GM12878 (cell line): ENCODE measurements at places on chromosomes 2 and 18. TPM values are rescaled to one million over a fixed set of nuclear protein-coding genes. Genes with fewer than 3 reads are reported as not detected.

DNA sequence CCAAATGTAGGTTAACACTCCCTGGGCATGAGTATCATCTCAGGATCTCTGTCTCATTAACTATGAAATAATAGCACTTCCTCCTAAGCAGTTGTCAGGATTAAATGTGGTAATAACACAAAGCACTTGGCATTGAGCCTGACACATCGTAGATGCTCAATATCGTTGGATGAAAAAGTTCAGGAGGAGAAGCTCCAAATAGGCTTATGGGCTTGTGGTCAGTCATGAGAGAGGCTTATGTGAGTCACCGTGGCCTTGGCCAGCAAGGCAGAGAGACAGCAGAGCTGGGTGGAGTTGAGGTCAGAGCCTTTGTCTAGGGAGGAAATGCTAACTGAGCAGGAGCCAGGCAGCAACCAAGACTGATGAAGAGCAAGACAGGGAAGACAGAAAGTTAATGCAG, 68.3 kb upstream of the PPM1B start:
- DNase-seq = no peak
- H3K27me3 ChIP-seq = no peaks in the 10 kb centered on the region
- peaks cover 5% of the 10 kb centered on the region; the same call in 1 of the 2 replicates for H3K4me1 ChIP-seq
- H3K36me3 ChIP-seq = no peaks in the 10 kb centered on the region
- no peak overlapping the region for H3K4me3 ChIP-seq
- no peak overlapping the region for H3K27ac ChIP-seq

GRCh38 chr18:13382954-13383827, 164.6 kb downstream of the LDLRAD4 start:
- no peaks in the 10 kb centered on the region for H3K36me3 ChIP-seq
- no peak overlapping the region for H3K27ac ChIP-seq
- H3K4me3 ChIP-seq = no peak overlapping the region
- no peak for DNase-seq

GRCh38 chr2:74201196-74201595, 2.8 kb downstream of the MTHFD2 start:
- no peak for DNase-seq
- peaks cover 22% of the 10 kb centered on the region for H3K4me1 ChIP-seq
- H3K27ac ChIP-seq = peak overlapping the region; percentile 40
- no peaks in the 10 kb centered on the region for H3K27me3 ChIP-seq
- peak overlapping the region; percentile 96 for H3K4me3 ChIP-seq

GRCh38 chr18:37294951-37295350, 270.6 kb downstream of the CELF4 start:
- no peak overlapping the region for H3K27ac ChIP-seq
- H3K4me3 ChIP-seq = no peak overlapping the region
- no peaks in the 10 kb centered on the region for H3K4me1 ChIP-seq
- no peaks in the 10 kb centered on the region for H3K36me3 ChIP-seq
- DNase-seq = no peak
- no peaks in the 10 kb centered on the region for H3K27me3 ChIP-seq

The UXS1 gene
- total RNA-seq = 22.9 and 25.4 TPM in 2 replicates

The RAB11FIP5 gene
- total RNA-seq = 0.05 and 0.08 TPM in 2 replicates

DNA sequence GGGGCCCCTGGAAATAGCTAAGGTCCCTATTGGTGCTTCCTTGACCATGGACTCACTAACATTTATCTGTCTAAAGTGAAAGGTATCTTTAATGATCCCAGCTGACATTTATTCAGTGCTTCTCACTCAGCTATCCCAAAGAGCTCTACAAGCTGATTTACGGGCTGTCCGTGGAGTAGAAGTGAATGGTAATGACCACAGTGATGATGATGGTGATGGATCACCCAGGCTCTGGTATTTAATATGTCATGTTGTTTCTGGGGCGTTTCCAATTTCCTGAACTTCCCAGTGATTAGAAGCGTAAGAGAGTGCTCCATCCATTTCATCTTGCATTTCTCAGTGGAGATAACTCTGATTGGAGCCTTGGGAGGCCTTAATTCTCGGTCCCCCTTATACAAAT, 304.3 kb downstream of the HRH4 start:
- H3K36me3 ChIP-seq = no peaks in the 10 kb centered on the region
- no peak overlapping the region for H3K4me3 ChIP-seq
- H3K4me1 ChIP-seq = no peaks in the 10 kb centered on the region
- H3K27me3 ChIP-seq = no peaks in the 10 kb centered on the region

The CFAP65 gene
- total RNA-seq = not detected in 2 replicates

GRCh38 chr2:98308532-98308931, 37.7 kb upstream of the CNGA3 start:
- H3K4me1 ChIP-seq = no peaks in the 10 kb centered on the region
- no peaks in the 10 kb centered on the region for H3K36me3 ChIP-seq
- H3K4me3 ChIP-seq = no peak overlapping the region
- no peak for DNase-seq

- H3K4me3 ChIP-seq = no peak overlapping the region
- no peaks in the 10 kb centered on the region for H3K27me3 ChIP-seq
- no peak overlapping the region for H3K27ac ChIP-seq
- peaks cover 6% of the 10 kb centered on the region; the same call in 1 of the 2 replicates for H3K36me3 ChIP-seq
- no peaks in the 10 kb centered on the region for H3K4me1 ChIP-seq
Observed at GRCh38 chr2:27993402-27993787, 102.9 kb downstream of the BABAM2 start.

The PNKD gene
- 42.0 and 45.1 TPM in 2 replicates for total RNA-seq

The C2orf66 gene
- total RNA-seq = not detected in 2 replicates

The FIGN gene
- total RNA-seq = not detected in 2 replicates

The SLC25A12 gene
- total RNA-seq = 28.1 and 31.0 TPM in 2 replicates

DNA sequence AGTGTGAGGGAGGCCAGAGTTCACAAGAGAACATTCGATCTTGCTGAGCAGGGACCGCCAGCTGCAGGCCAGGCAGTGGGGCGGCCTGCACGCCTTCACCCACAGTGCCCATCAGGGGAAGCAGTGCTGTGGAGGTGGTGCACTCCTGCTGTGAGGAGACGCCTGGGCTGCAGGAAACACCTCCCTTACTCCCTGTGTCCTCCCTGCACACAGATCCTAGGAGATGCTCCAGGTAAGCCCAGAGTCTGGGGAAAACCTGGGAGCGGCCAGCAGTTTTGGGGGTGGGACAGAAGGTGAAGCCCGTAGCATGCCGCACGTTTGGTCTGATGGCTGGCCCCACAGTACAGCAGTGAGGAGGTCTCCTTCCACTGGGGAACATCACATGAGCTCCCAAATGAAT, 180.8 kb upstream of the RAB6C start:
- DNase-seq = no peak
- no peaks in the 10 kb centered on the region for H3K4me1 ChIP-seq
- H3K4me3 ChIP-seq = no peak overlapping the region
- no peaks in the 10 kb centered on the region for H3K27me3 ChIP-seq
- no peak overlapping the region for H3K27ac ChIP-seq

DNA sequence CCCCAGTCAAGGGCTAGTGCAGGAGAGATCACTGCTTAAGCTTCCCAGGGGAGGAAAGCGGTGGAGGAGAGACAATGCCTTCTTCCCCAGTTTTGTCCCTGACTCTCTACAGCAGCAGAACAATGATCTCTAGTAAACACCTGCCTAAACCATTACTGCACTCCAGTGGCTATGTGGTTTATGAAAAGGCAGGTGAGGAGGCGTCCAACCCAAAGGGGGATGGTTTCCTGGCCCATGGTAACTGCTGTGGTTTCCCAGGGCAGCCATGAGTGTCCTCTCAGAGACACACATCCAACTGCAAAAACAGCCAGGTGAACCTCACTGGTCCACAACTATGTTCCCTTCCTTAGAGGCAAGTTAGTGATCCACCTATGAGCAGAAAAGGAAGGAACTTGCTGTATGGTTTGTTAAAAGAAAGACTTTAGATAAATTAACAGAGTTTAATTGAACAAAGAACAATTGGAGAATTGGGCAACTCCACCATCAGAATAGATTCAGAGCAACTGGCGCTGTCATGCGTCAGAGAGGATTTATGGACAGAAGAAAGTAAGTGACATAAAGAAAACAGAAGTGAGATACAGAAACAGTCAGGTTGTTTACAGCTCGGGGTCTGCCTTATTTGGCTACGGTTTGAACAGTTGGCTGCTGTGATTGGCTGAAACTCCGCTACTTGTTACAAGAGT, 4.8 kb upstream of the TTC39C start:
- H3K4me3 ChIP-seq = peak overlapping the region; percentile 29; the same call in 1 of the 2 replicates
- H3K4me1 ChIP-seq = peaks cover 52% of the 10 kb centered on the region
- DNase-seq = peak; percentile 74
- H3K27me3 ChIP-seq = no peaks in the 10 kb centered on the region
- no peaks in the 10 kb centered on the region for H3K36me3 ChIP-seq
- H3K27ac ChIP-seq = peak overlapping the region; percentile 96

The ELOA2 gene
- total RNA-seq = not detected in 2 replicates

- no peaks in the 10 kb centered on the region; the same call in 1 of the 2 replicates for H3K36me3 ChIP-seq
- H3K27ac ChIP-seq = no peak overlapping the region
- H3K27me3 ChIP-seq = no peaks in the 10 kb centered on the region
- no peaks in the 10 kb centered on the region; the same call in 1 of the 2 replicates for H3K4me1 ChIP-seq
Observed at GRCh38 chr18:23170137-23170536, 34.9 kb downstream of the CABLES1 start.

The MAP3K19 gene
- total RNA-seq = not detected in 2 replicates

GRCh38 chr2:216754336-216754735, 59.0 kb upstream of the IGFBP5 start:
- no peak overlapping the region for H3K4me3 ChIP-seq
- H3K27me3 ChIP-seq = peaks cover 3% of the 10 kb centered on the region; the same call in 1 of the 2 replicates
- no peak overlapping the region for H3K27ac ChIP-seq
- no peak for DNase-seq
- no peaks in the 10 kb centered on the region for H3K36me3 ChIP-seq
- no peaks in the 10 kb centered on the region for H3K4me1 ChIP-seq

The SLC9A4 gene
- 0.05 and 0.10 TPM in 2 replicates for total RNA-seq

The GCG gene
- 0.29 TPM in 1 of 2 replicates, not detected in the other for total RNA-seq

The MYO7B gene
- total RNA-seq = 2.2 and 4.8 TPM in 2 replicates

- peaks cover 10% of the 10 kb centered on the region for H3K4me1 ChIP-seq
- H3K36me3 ChIP-seq = no peaks in the 10 kb centered on the region
- no peak overlapping the region for H3K27ac ChIP-seq
- DNase-seq = no peak
Observed at GRCh38 chr2:181120625-181121024, 140.2 kb downstream of the UBE2E3 start.

The SPOPL gene
- total RNA-seq = 20.3 and 22.6 TPM in 2 replicates

GRCh38 chr2:207408086-207408794, 121.5 kb upstream of the CREB1 start:
- no peaks in the 10 kb centered on the region for H3K36me3 ChIP-seq
- H3K4me3 ChIP-seq = no peak overlapping the region
- peak; percentile 68 for DNase-seq
- no peaks in the 10 kb centered on the region; the same call in 1 of the 2 replicates for H3K4me1 ChIP-seq
- H3K27ac ChIP-seq = no peak overlapping the region

DNA sequence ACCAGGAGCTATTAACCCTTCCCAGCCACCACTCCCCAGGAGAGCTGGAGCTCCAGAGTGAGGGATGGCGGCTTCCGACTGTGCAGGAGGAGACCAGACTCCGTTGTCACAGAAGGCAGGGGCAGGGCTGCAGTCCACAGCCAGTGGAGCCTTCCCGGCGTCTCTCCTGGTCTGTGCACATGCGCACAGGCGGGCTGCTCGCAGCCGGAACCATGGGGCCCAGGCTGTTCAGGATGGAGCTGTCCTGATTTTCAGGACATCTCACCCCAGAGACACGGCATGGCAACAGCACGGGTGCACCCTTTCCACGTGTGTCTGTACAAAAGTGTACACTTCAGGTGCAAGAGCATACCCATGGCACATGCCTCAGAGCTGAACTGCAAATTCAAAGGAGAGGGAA, 28.9 kb downstream of the EIPR1 start:
- no peak for DNase-seq
- no peaks in the 10 kb centered on the region for H3K4me1 ChIP-seq
- no peak overlapping the region for H3K4me3 ChIP-seq
- H3K27me3 ChIP-seq = no peaks in the 10 kb centered on the region
- peaks cover 17% of the 10 kb centered on the region for H3K36me3 ChIP-seq
- no peak overlapping the region for H3K27ac ChIP-seq

The GNLY gene
- total RNA-seq = not detected in 2 replicates

DNA sequence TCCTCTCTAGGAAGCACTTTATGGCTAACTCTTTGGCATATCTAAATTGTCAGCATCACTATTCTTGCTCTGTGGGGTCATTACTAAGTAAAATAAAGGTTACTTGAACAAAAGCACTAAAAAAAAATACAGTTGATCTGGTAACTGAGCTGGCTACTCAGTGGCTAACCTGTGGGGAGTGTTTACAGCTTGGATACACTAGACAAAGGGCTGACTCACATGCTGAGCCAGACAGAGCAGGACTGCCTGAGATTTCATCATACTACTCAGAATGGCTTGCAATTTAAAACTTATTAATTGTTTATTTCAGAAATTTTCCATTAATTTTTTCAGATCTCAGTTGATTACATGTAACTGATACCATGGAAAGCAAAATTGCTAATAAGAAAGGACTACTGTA, 1690.4 kb upstream of the SLC39A10 start:
- no peak overlapping the region for H3K27ac ChIP-seq
- H3K27me3 ChIP-seq = no peaks in the 10 kb centered on the region

DNA sequence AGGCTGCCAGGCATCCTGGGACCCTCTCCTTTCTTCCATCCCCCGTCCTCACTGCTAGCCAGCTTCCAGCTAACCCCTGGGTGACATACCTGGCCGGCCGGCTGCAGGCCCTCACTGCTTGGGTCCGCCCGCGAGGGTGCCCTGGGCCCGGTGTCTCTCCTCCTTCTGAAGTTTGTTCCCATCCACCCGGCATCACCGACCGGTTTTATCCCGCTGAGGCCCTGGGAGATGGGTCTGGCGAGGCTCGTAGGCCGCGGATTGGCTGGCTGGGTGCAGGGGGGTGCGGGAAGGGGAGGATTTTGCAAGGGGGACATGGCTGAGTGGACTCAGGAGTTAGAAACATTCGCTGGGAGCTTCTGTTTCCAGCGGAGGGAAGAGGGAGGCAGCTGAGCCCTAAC, at the start of gene PAX8:
PAX8 (minus strand) TSS at position 180 of the 398 bp plus-strand sequence. CDS start 527 bp downstream, outside the sequence.
- H3K27ac ChIP-seq = no peak within 1 kb of the TSS
- no peak for DNase-seq
- H3K27me3 ChIP-seq = peaks cover 16% of the 10 kb centered on the region
- H3K4me3 ChIP-seq = no peak within 1 kb of the TSS
